ENCODE measurements at places on chromosomes 2 and 18. TPM values are rescaled to one million over a fixed set of nuclear protein-coding genes. Genes with fewer than 3 reads are reported as not detected.

- H3K36me3 ChIP-seq, result no peaks in the 10 kb centered on the region
- H3K27ac ChIP-seq, result no peak overlapping the region
- peaks cover 9% of the 10 kb centered on the region for H3K4me1 ChIP-seq
- no peaks in the 10 kb centered on the region for H3K27me3 ChIP-seq
- H3K4me3 ChIP-seq, result no peak overlapping the region
- no peak for DNase-seq
These were observed 2.2 kb downstream of the ELAC1 start for GRCh38 chr18:50970006-50970405.

DNA sequence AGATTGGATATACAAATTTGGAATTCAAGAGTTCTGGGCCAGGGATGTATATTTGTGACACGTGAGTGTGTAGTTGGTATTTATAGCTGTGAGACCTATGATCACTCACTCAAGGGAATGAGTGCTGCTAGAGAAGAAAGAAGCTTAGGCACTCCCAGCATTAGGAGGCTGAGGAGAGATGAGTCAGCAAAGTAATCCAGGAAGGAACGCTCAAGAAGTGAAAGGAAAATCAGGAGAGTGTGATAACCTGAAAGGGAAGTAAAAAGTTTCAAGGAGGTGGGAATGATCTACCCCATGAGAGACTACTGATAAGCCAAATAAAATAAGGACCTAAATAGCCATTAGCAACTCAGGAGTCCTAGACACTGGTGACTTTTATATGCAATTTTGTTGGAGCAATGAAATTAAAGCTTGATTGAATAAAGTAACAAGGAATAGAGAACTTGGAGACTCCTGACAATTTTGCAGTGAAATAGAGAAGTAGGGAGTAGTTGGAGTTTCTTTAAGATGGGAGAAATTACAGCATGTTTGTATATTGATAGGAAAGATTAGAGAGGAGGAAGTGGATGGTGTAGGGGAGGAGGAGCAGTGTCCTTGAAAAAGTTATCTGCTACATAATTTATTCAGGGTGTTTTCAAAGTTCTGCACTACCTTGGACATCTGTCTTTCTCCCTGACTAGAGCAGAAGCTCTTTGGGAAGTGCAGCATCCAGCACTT lies 89.9 kb downstream of the UBE2E3 start:
- H3K27ac ChIP-seq, result no peak overlapping the region
- no peaks in the 10 kb centered on the region for H3K36me3 ChIP-seq
- no peaks in the 10 kb centered on the region for H3K27me3 ChIP-seq
- H3K4me3 ChIP-seq, result no peak overlapping the region
- DNase-seq, result no peak
- no peaks in the 10 kb centered on the region for H3K4me1 ChIP-seq

GRCh38 chr2:943821-944220 lies 6.8 kb upstream of the SNTG2 start:
- no peak for DNase-seq
- no peaks in the 10 kb centered on the region for H3K4me1 ChIP-seq
- H3K36me3 ChIP-seq, result no peaks in the 10 kb centered on the region
- no peak overlapping the region for H3K4me3 ChIP-seq
- no peak overlapping the region for H3K27ac ChIP-seq
- H3K27me3 ChIP-seq, result peaks cover 11% of the 10 kb centered on the region

DNA sequence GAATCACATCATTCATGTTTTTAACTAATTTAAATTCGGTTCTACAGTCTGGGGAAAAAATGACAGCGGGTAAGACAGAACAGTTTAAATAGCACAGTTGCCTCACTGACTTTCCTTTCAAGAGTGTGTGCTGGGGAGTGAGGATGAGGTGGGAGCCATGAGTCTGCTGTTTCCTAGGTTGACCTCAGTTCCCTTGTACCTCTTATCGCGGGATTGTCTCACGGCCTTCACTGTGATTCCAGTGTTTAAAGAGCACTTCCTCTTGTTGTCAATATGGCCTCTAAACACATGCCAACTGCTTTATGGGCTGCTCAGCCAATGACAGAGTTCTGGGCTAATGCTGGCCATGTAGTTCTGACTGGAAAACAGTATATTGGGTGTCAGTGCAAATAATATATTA lies 41.6 kb upstream of the ALMS1 start:
- DNase-seq, result no peak
- no peaks in the 10 kb centered on the region for H3K4me1 ChIP-seq
- peaks cover 7% of the 10 kb centered on the region for H3K27me3 ChIP-seq
- no peak overlapping the region for H3K4me3 ChIP-seq
- no peak overlapping the region for H3K27ac ChIP-seq
- no peaks in the 10 kb centered on the region for H3K36me3 ChIP-seq

- H3K27ac ChIP-seq, result no peak overlapping the region
- no peak overlapping the region for H3K4me3 ChIP-seq
- no peak for DNase-seq
- H3K27me3 ChIP-seq, result no peaks in the 10 kb centered on the region
- no peaks in the 10 kb centered on the region for H3K4me1 ChIP-seq
These were observed 390.2 kb downstream of the PTPRM start for GRCh38 chr18:7957297-7957696.

GRCh38 chr2:147420517-147420916 lies 424.3 kb upstream of the ACVR2A start:
- no peak overlapping the region for H3K4me3 ChIP-seq
- no peak for DNase-seq
- H3K36me3 ChIP-seq, result no peaks in the 10 kb centered on the region
- H3K27me3 ChIP-seq, result no peaks in the 10 kb centered on the region
- H3K4me1 ChIP-seq, result no peaks in the 10 kb centered on the region

The AMER3 gene
- total RNA-seq, result not detected

GRCh38 chr2:224009605-224010315 lies 29.3 kb downstream of the SERPINE2 start:
- no peak overlapping the region for H3K4me3 ChIP-seq
- no peak overlapping the region for H3K27ac ChIP-seq
- DNase-seq, result no peak

GRCh38 chr2:197181491-197181890 lies 129.1 kb downstream of the ANKRD44 start:
- H3K4me1 ChIP-seq, result peaks cover 7% of the 10 kb centered on the region
- no peaks in the 10 kb centered on the region for H3K36me3 ChIP-seq
- H3K4me3 ChIP-seq, result no peak overlapping the region

DNA sequence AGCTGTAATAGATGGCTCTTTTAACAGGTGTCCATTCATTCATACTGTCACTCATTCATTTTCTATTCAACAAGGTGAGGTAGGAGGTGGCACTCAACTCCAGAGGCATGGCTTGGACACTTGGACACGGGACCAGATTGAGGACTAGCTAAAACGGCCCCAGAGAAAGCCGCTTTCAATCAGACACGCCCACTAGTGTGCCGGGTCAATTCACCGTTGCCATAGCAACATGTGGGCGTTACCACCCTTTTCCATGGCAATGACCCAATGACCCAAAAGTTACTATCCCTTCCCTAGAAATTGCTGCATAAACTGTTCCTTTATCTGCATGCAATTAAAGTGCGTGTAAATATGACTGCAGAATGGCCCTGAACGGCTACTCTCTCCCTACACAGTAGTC lies 49.2 kb upstream of the LGALSL start:
- no peaks in the 10 kb centered on the region for H3K36me3 ChIP-seq
- DNase-seq, result no peak
- H3K27me3 ChIP-seq, result no peaks in the 10 kb centered on the region
- H3K27ac ChIP-seq, result peak overlapping the region; percentile 83
- no peak overlapping the region for H3K4me3 ChIP-seq

GRCh38 chr2:108026092-108026794 lies 39.9 kb downstream of the SLC5A7 start:
- H3K4me3 ChIP-seq, result no peak overlapping the region
- no peak for DNase-seq
- H3K36me3 ChIP-seq, result no peaks in the 10 kb centered on the region
- H3K4me1 ChIP-seq, result no peaks in the 10 kb centered on the region

DNA sequence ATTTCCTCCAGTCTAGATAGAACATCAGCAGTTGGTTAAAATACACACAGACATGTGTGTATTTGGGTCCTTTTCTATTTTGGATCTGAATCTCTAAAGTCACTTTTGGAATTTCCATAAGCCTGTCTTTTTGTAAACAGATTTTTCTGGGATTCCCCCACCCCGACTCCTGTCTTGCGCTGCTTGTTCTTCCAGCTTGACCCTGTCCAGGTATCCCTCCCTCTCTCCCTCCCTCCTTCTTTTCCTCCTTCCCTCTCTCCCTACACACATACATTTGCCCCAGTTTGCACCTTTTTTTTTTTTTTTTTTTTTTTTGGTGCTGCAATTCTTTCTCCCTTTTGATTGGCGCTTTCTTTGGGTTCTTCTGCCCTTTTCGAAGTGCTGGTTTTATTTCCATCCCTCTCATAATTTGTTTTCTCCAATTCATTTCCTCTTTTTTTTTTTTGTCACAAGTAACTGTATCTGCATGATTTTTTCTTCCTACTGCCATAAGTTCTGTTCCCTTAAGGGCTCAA lies 114.8 kb upstream of the SERTAD2 start:
- H3K4me1 ChIP-seq, result peaks cover 23% of the 10 kb centered on the region
- no peaks in the 10 kb centered on the region for H3K27me3 ChIP-seq
- H3K4me3 ChIP-seq, result peak overlapping the region; percentile 65
- DNase-seq, result no peak

GRCh38 chr2:9767656-9768281 lies 75.5 kb upstream of the TAF1B start:
- DNase-seq, result no peak
- no peak overlapping the region for H3K27ac ChIP-seq
- no peaks in the 10 kb centered on the region for H3K36me3 ChIP-seq
- no peak overlapping the region for H3K4me3 ChIP-seq
- peaks cover 3% of the 10 kb centered on the region for H3K4me1 ChIP-seq

DNA sequence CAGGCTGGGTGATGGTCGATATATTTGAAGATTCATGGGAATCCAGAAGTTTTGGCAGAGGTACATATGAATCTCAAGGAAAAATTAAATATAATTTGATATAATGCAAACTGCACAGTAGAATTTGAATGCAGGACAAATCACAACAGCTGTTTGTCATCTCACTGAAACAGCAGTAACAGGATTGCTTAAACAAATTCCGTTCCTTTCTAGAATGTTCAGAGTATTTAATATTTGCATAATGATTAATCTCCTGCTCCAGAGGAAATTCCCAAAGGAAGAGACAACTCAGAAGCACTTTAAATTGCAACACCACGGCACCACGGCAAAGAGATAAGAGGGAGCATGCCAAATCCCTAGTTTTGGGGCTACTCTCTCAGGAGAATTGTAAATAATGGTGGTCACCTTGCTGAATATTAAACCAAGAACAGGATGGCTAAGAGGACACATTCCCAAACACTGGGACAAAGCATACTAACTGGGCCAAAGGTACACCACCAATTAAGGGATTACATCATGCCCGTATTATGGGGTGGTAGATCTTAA lies 67.8 kb upstream of the MAP4K3 start:
- H3K4me1 ChIP-seq, result peaks cover 11% of the 10 kb centered on the region
- peak; percentile 56 for DNase-seq
- no peak overlapping the region for H3K4me3 ChIP-seq
- no peaks in the 10 kb centered on the region for H3K36me3 ChIP-seq
- H3K27ac ChIP-seq, result peak overlapping the region; percentile 63
- H3K27me3 ChIP-seq, result no peaks in the 10 kb centered on the region

The DNER gene
- 0.06 TPM for total RNA-seq

DNA sequence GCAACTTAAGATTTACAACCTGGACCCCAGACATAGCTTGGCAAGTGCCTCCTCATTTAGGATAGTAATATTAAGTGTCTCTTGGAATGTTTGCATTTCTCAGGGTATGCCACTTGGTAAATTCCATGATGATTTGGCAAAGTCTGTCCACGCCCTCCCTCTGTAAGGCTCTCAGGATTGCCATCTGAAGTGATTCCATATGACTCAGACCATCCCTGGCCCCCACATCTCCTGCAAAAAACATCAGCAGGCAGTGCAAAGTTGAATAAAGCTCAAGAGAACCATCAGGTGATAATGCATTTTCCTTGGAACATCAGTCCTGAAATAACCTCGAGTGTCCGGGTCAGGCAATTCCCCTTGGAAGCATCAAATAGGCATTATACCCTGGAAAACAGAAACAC lies 27.1 kb upstream of the PIEZO2 start:
- H3K4me3 ChIP-seq, result no peak overlapping the region
- H3K36me3 ChIP-seq, result no peaks in the 10 kb centered on the region
- no peak overlapping the region for H3K27ac ChIP-seq
- H3K27me3 ChIP-seq, result no peaks in the 10 kb centered on the region
- no peak for DNase-seq

DNA sequence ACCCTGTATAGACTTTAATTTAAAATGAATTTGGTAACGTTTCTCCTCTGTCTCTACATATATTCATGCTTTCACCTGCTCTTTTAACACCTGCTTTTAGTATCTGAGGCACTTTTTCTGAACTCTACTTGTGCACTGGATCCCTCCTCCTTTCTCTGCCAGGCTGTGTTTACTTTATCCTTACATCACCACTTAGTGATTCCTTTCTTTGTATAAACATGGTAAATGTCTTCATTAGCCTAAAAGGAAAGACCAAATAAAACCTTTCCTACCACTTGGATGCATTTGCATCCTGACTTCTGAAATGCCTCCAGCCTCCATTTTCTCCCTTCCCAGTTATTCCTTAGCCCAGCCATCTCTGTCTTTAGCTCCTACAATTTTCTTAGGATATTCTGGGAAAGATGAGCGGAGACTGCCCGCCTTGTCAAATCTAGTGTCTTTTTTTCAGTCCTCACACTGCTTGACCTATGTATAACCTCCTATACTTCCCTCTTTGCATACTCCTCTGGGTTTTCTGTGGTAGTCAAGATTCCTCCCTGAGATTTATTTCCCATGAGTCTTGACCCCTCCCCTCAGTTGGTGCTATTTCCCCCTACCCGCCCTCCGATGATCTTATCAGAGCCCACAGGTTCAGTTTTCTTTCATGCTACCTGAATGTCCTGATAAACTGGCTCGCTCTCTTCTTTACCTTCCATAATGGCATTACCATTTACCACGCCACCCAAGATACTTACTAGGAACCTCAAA lies 44.8 kb downstream of the REL start:
- no peaks in the 10 kb centered on the region for H3K27me3 ChIP-seq
- peak; percentile 10 for DNase-seq
- H3K4me1 ChIP-seq, result peaks cover 4% of the 10 kb centered on the region

DNA sequence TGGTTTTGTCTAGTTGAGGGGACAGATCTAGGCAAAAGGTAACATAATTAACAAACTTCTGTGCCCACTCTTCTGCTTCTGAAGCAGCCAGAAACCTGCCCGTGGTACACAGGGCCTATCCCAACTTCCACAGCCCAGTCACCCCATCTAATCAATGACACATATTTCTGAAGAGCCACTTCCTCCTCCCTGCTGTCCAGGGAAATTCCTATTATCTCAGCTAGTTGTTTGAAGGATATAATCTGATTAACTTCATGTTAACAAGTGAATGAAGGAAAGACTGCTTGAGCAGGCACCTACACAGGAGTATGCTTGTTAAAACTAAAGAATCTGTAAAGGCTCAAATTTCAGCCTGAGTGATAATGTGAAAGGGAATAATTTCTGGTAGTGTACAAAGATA lies 61.4 kb downstream of the CCDC148 start:
- no peak overlapping the region for H3K27ac ChIP-seq
- no peaks in the 10 kb centered on the region for H3K27me3 ChIP-seq
- H3K4me1 ChIP-seq, result no peaks in the 10 kb centered on the region
- no peak overlapping the region for H3K4me3 ChIP-seq

- no peak overlapping the region for H3K27ac ChIP-seq
- H3K27me3 ChIP-seq, result no peaks in the 10 kb centered on the region
- H3K4me3 ChIP-seq, result no peak overlapping the region
These were observed 118.4 kb downstream of the ZNF407 start for GRCh38 chr18:74715865-74716712.

The LOXHD1 gene
- total RNA-seq, result 0.52 TPM

Measured in left lung (tissue), 14 donors.